ENCODE measurements at places on chromosomes 12 and 14. TPM values are rescaled to one million over a fixed set of nuclear protein-coding genes. Genes with fewer than 3 reads are reported as not detected.
A peak's percentile ranks its signal among the peaks of the same experiment; 100 is the strongest.

GRCh38 chr14:20436363-20436755, 393 bp upstream of the KLHL33 start:
- peaks cover 14% of the 10 kb centered on the region for H3K4me1 ChIP-seq
- H3K36me3 ChIP-seq, result no peaks in the 10 kb centered on the region
- no peaks in the 10 kb centered on the region for H3K27me3 ChIP-seq
- no peak for DNase-seq
- no peak overlapping the region for H3K4me3 ChIP-seq

GRCh38 chr12:127760996-127761395, 506.0 kb upstream of the TMEM132C start:
- H3K4me3 ChIP-seq, result no peak overlapping the region
- H3K4me1 ChIP-seq, result no peaks in the 10 kb centered on the region
- DNase-seq, result no peak
- no peaks in the 10 kb centered on the region for H3K27me3 ChIP-seq
- H3K27ac ChIP-seq, result no peak overlapping the region

- H3K36me3 ChIP-seq, result no peaks in the 10 kb centered on the region
- H3K27me3 ChIP-seq, result no peaks in the 10 kb centered on the region
- H3K4me3 ChIP-seq, result no peak overlapping the region
- no peaks in the 10 kb centered on the region for H3K4me1 ChIP-seq
- H3K27ac ChIP-seq, result no peak overlapping the region
These were observed 616.3 kb upstream of the TMEM132C start for GRCh38 chr12:127650626-127651025.

GRCh38 chr12:96375841-96376604, 24.2 kb downstream of the CDK17 start:
- H3K27me3 ChIP-seq, result no peaks in the 10 kb centered on the region
- peaks cover 85% of the 10 kb centered on the region for H3K4me1 ChIP-seq
- DNase-seq, result no peak

GRCh38 chr12:49345051-49345824, 1.4 kb upstream of the DNAJC22 start:
- peaks cover 18% of the 10 kb centered on the region for H3K27me3 ChIP-seq
- no peaks in the 10 kb centered on the region for H3K36me3 ChIP-seq
- peaks cover 64% of the 10 kb centered on the region for H3K4me1 ChIP-seq
- no peak overlapping the region for H3K27ac ChIP-seq

- H3K27ac ChIP-seq, result no peak overlapping the region
- H3K36me3 ChIP-seq, result no peaks in the 10 kb centered on the region
- no peak for DNase-seq
- H3K4me1 ChIP-seq, result no peaks in the 10 kb centered on the region
These were observed 217.7 kb downstream of the SLC15A4 start for GRCh38 chr12:128606051-128606450.

DNA sequence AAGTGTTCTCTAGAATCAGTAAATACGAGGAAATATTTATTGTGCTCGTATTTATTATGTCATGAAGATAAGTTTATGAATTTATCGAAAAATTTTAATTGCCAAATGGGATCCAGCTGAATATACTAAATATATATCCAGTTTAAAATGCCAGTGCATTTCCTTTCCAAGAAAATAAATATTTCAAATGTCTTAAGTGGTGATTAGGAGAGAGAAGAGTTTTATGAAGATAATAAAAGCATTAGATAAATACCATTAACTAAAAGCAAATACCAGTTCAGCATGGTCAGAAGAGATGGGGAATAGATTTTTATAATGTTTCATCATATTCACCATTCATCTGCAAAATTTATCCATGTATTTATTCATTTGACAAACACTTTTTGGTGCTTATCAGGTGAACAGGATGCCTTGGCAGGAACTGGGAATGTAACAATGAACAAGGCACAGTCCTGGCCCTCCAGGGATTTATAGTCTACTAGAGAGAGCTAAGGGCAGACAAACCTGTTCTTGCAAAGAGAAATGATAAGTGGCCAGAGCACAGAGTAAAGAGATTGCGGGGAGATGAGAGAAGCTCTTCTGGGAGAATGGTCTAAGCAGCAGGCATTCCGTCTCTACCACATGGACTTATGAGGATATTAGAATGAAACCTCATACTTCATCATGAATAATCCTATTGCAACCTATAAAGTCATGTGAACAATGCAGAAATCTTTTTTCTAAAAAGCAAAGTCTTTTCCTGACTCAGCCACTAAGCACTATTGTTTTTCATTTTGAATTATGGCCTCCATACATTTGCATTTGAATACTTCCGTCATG, 143.7 kb upstream of the ABCD2 start:
- H3K4me3 ChIP-seq, result no peak overlapping the region
- no peak for DNase-seq
- H3K36me3 ChIP-seq, result no peaks in the 10 kb centered on the region
- no peaks in the 10 kb centered on the region for H3K27me3 ChIP-seq

GRCh38 chr14:76953311-76953945, 75.1 kb downstream of the IRF2BPL start:
- H3K36me3 ChIP-seq, result no peaks in the 10 kb centered on the region
- peak overlapping the region; percentile 97 for H3K27ac ChIP-seq
- H3K4me1 ChIP-seq, result peaks cover 76% of the 10 kb centered on the region

DNA sequence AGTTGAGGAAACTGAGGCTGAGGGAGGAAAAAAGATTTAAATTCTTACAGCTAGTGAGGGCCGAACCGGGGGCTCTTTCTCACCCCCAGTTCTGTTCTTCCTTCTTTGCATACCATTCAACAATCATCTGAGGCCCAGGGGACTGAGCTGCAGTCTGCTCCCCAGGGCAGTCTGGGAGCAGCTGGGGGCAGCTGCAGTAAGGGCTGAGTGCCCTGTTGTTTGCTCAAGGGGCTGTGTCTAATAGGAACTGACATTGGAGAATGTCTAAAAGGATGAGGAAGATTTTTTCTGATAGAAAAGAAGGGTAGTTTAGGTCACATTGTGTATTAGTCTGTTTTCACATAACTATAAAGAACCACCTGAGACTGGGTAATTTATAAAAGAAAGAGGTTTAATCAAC, 42.2 kb downstream of the SLC17A8 start:
- no peak overlapping the region for H3K27ac ChIP-seq
- no peak for DNase-seq
- H3K36me3 ChIP-seq, result no peaks in the 10 kb centered on the region
- no peaks in the 10 kb centered on the region for H3K4me1 ChIP-seq
- no peak overlapping the region for H3K4me3 ChIP-seq

DNA sequence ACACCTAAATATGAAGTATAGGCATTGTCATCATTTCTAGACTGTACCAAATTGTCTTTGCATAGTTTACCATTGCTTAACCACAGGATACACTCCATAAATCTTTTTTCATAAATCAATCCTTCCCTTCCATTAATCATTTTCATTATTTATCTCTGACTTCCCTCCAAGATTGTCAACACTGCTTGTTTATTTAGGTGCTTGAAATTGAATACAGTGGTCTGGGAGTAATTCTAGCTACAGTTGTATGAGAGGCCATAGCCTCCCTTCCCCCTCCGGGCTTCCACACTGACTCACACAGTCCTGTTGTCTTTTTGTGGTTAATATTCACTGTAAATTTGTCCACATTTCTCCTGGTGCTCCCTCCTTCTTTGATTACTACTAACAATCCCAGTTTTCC, 114.2 kb upstream of the ARID2 start:
- no peak overlapping the region for H3K4me3 ChIP-seq
- H3K36me3 ChIP-seq, result no peaks in the 10 kb centered on the region
- no peak for DNase-seq
- no peaks in the 10 kb centered on the region for H3K27me3 ChIP-seq

DNA sequence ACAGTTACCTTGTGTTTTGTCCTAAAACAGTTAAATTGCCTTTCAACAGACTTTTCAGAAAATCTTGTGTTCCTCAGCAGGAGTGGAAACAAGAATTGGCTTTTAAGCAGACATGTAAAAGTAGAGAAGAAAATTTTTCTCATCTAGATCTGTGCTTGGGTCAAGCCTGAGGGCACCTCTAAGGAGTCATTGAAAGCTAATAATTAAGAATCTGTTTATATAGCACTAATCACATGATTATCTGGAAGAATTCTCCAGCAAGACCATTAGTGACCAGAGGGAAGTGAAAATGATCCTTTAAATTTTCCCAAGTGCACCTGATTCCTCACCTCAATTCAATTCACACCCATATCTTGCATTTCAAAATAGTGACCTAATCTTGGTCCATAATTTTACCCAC, 295.0 kb downstream of the DIO2 start:
- H3K4me3 ChIP-seq, result no peak overlapping the region
- no peak overlapping the region for H3K27ac ChIP-seq
- no peaks in the 10 kb centered on the region for H3K36me3 ChIP-seq
- H3K27me3 ChIP-seq, result no peaks in the 10 kb centered on the region

GRCh38 chr12:120640861-120641833, 721 bp downstream of the CABP1 start:
- no peak for DNase-seq
- H3K27me3 ChIP-seq, result no peaks in the 10 kb centered on the region
- H3K4me3 ChIP-seq, result peak overlapping the region; percentile 51
- peaks cover 18% of the 10 kb centered on the region for H3K4me1 ChIP-seq
- no peaks in the 10 kb centered on the region for H3K36me3 ChIP-seq

DNA sequence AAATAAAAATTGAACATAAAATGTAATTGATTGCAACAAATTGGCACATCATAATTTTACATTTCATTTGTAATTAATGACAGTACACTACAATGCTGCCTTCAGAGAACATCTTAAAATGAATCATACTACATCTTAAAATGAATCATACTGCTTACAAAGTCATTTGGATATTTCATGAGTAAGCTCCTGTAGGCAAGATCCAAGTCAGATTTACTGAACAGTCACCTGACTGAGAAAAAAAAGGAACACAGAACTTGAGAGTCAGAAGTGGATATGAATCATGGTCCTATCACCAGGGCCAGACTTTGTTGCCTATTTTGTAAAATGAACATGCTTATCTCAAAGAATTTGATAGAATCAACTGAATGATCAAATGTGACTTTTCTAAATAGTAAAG, 32.7 kb upstream of the FBLN5 start:
- no peak for DNase-seq
- H3K27me3 ChIP-seq, result no peaks in the 10 kb centered on the region
- peaks cover 3% of the 10 kb centered on the region for H3K36me3 ChIP-seq
- H3K27ac ChIP-seq, result no peak overlapping the region
- peaks cover 9% of the 10 kb centered on the region for H3K4me1 ChIP-seq

- no peaks in the 10 kb centered on the region for H3K4me1 ChIP-seq
- no peak overlapping the region for H3K27ac ChIP-seq
- H3K4me3 ChIP-seq, result no peak overlapping the region
- no peaks in the 10 kb centered on the region for H3K27me3 ChIP-seq
- H3K36me3 ChIP-seq, result no peaks in the 10 kb centered on the region
These were observed 238.0 kb upstream of the SLC16A7 start for GRCh38 chr12:59357811-59358210.

- no peaks in the 10 kb centered on the region for H3K4me1 ChIP-seq
- no peak overlapping the region for H3K27ac ChIP-seq
- H3K27me3 ChIP-seq, result no peaks in the 10 kb centered on the region
- H3K36me3 ChIP-seq, result no peaks in the 10 kb centered on the region
- no peak for DNase-seq
These were observed 194.0 kb downstream of the IPO8 start for GRCh38 chr12:30501718-30502117.

DNA sequence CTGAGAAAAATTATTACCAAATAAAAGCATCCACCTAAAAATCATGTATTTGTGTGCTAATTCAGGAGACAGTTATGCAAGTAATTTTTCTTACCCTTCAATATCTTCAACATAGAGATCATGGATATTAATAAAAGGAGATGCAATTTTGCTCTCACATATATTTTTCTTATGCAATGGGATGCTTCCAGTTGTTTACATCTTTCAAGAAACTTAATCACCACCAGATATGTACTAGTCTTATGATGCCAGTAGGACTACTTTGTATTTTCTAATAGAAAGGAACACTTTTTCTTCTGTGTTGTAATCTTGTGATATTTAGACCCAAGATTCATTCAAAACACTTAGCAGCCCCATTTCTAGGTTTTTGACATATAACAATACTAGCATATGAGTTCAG, 107.6 kb downstream of the NAV3 start:
- H3K4me1 ChIP-seq, result no peaks in the 10 kb centered on the region
- no peaks in the 10 kb centered on the region for H3K36me3 ChIP-seq
- H3K4me3 ChIP-seq, result no peak overlapping the region
- no peak overlapping the region for H3K27ac ChIP-seq
- no peaks in the 10 kb centered on the region for H3K27me3 ChIP-seq

DNA sequence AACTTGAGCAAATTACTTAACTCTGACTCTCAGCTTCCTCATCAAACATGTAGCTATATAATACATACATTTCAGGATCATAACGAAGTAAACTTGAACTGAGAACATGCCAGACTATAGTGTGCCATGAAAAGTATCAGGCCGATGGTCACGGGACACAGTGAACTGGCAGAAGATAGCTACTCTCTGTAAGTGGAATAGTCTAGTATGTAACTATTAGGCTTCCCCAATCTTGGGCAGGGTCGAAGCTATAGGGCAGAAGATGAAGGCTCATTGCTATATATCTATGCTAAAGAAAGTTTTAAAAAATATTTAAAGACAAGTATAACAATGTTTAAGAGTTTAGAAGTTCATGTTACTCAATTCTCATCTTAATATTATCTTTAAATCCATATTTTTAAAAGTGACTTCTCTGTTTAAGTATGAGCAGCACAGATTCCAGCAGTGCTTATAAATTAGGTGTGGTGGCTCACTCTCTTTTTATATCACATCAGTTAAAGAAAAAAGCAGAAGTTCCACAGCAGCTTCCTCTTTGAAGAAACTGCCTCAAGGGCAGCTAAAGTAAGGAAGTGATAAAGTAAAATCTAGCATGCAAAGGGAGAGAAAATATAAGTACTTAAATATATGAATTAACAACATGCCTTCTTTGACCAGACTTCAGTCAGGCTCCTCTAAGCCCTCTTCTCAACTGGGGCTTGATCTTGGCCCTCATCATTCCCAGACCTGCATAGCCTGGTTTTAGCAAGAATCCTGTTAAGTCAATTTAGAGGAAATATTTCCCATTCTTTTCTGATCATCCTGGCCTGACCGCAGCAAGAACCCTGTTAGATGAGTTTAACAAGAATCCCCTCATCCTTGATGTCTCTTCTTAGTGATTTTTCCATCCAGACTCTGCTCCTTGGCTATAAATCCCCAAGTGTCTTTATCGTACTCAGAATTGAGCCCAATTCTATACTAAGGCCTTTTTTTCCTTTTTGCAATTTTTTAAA, 8.4 kb upstream of the GLIPR1 start:
- no peaks in the 10 kb centered on the region for H3K27me3 ChIP-seq
- H3K27ac ChIP-seq, result no peak overlapping the region
- no peak overlapping the region for H3K4me3 ChIP-seq
- DNase-seq, result no peak
- H3K4me1 ChIP-seq, result no peaks in the 10 kb centered on the region
- no peaks in the 10 kb centered on the region for H3K36me3 ChIP-seq

The CELA1 gene
- total RNA-seq, result not detected

The ADAMTS20 gene
- total RNA-seq, result not detected

The TAS2R50 gene
- total RNA-seq, result 4.2 TPM

The TPH2 gene
- total RNA-seq, result not detected

The FBXW8 gene
- 13.9 TPM for total RNA-seq

The BDKRB2 gene
- 7.3 TPM for total RNA-seq

The SLC6A13 gene
- total RNA-seq, result not detected

The GALNT6 gene
- total RNA-seq, result 1.4 TPM

The MMP14 gene
- 140 TPM for total RNA-seq

The TRIAP1 gene
- total RNA-seq, result 10.8 TPM

The SUSD6 gene
- total RNA-seq, result 39.0 TPM

The ANG gene
- total RNA-seq, result 17.5 TPM

The SIX6 gene
- not detected for total RNA-seq

The HOMEZ gene
- 13.7 TPM for total RNA-seq

The LRRIQ1 gene
- total RNA-seq, result 0.29 TPM

The SLC25A47 gene
- total RNA-seq, result not detected

The NEUROD4 gene
- total RNA-seq, result not detected

The KRT79 gene
- not detected for total RNA-seq

The C12orf42 gene
- total RNA-seq, result not detected

The KCNC2 gene
- not detected for total RNA-seq

All from esophagus muscularis mucosa (tissue), 4 donors.